ENCODE measurements at places on chromosomes 6 and 20.

GRCh38 chr20:31260326-31260932, 3.0 kb downstream of the DEFB115 start:
- DNase-seq, result peak; percentile 59

DNA sequence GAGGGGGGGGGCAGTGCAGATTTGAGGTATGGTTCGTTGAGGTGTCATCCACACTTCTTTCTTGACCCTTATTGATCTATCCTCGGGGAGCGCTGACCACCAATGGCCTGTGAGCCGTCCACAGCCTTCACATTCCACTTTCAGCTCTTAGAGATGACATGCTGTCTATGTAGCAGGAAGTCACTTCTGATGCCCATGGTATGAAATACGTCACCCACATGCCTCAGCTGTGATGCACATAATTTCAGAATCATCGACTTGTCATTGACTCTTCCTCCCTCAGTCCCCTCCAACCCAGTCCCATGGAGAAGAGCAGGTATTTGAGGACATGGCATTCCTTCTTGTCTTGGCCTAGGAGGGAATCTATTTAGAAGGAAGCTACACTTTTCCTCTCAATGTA, 4.7 kb upstream of the ADGRF5 start:
- no peak for DNase-seq

DNA sequence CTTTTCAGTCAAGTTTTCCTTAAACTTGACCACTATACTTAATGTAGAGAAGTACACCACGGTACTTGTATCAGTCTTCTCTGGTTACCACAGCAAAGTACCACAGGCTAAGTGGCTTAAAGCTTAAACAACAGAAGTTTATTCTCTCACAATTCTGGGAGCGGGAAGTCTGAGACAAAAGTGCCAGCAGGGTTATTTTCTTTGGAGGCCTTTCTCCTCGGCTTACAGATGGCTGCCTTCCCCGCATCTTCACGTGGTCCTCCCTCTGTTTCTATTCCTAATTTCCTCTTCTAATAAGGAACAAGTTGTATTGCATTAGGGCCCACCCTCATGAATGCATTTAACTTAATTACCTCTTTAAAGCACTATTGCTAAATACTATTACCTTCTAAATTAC, 258.0 kb downstream of the PLCB1 start:
- DNase-seq, result no peak

DNA sequence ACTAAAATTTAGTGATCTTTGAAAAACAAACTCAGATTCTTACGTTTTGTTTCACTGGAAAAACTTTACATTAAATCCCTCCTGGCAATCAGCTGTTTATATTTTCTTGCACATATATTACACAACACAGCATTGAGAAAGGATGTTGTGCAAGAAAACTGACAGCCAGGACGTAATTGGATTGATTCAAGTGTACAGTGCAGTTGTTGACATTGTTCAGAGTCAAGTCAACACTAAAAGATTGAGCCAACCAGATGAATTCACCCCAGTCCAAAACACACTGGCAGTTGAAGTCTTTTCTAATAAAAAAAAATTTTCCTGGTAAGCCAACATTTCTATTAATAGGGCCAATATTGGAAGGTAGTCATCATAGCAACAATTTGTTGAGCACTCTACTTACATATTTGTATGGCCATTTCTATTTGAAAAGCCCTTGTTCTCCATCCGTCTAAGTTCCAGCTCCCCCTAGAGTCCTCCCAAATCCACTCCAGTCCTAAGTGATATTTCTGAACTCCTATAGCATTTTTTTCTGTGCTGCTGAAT, 20.9 kb upstream of the VNN1 start:
- peak; percentile 38 for DNase-seq

GRCh38 chr6:85669735-85670194, 27.1 kb upstream of the SYNCRIP start:
- no peak for DNase-seq

GRCh38 chr6:39904946-39905639, 29.2 kb downstream of the MOCS1 start:
- no peak for DNase-seq

- peak; percentile 32 for DNase-seq
These were observed 76.4 kb upstream of the MLN start for GRCh38 chr6:33880104-33880678.

- no peak for DNase-seq
These were observed 11.4 kb upstream of the PTCRA start for GRCh38 chr6:42904467-42904866.
